ENCODE measurements at places on chromosomes 1 and 21.

GRCh38 chr1:209527993-209528717 lies 55.4 kb upstream of the CAMK1G start:
- DNase-seq = no peak

DNA sequence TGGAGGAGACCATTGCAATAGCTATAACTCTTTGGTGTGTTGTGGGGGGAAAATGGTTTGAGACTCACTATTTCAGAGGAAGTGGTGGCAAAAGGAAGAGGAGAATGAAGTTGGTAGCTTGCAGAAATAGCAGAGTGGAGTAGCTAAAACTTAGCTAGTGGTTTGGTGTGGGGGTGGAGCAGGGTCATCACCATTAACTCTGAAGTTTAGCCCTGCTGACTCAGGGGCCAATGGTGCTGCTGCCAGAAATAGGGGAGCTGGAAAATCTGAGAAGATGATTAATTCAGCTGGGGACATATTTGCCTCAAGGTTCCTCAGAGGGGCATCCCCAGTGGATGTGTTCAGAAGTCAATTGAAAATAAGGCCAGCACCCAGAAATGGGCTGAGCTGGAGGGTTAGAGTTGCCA lies 65.4 kb downstream of the RUNX1 start:
- no peak for DNase-seq

- no peak for DNase-seq
Observed at GRCh38 chr1:32470991-32471694, 6.3 kb downstream of the ZBTB8B start.

DNA sequence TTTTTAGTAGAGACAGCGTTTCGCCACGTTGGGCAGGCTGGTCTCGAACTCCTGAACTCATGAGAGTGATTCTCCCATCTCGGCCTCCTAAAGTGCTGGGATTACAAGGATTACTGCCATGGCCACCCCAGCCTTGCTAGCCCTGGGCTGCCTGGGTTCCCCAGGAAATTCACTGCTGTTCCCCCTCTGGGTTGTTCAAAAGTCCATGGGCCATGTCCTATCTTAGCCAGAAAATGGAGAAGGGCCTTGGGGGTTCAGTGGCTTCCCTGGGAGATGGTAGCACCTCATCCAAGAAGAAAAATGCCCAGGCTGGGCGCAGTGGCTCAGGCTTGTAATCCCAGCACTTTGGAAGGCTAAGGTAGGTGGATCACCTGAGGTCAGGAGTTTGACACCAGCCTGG lies 20.9 kb downstream of the SLC26A9 start:
- no peak for DNase-seq

DNA sequence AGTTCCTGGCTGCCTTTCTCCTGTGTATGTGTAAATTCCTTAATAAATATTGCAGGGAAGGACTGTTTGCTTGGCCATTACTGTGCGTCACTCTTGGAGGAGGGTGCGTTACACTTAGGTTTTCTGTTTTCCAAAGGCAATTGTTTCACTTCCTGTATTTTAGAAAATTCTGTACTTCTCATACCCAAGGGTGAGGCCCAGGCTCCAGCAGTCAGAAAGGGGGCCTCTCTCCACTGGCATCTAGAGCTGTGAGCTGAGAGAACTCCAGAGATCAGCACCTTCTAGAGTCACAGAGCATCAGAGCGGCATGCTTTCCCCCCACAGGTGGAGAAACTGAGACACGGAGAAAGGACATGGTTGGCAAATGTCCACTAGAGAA lies 27.0 kb upstream of the ZFP69B start:
- no peak for DNase-seq

GRCh38 chr1:5519366-5520135 lies 472.7 kb downstream of the NPHP4 start:
- DNase-seq = no peak

- no peak for DNase-seq
Observed at GRCh38 chr1:232428786-232429530, 201.0 kb downstream of the SIPA1L2 start.

DNA sequence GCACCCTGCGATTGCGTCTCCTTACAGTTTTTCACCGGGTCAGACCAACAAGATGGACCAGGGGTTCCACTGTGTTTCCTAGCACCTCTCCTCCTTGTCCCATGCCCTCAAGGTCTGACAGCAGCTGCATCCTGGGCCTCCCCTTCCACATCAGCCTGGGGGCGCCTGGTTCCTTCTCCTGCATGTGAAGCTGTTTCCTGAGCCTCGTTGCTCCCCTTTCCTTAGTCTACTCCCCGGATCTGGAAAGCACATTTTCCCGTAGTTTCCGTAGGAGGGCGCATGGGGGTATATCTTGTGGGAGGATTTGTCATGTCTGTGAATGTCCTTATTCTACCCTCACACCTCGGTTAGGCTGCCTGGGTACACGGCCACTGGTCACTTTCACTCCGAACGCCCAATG lies 6.1 kb downstream of the PRDM15 start:
- no peak for DNase-seq

DNA sequence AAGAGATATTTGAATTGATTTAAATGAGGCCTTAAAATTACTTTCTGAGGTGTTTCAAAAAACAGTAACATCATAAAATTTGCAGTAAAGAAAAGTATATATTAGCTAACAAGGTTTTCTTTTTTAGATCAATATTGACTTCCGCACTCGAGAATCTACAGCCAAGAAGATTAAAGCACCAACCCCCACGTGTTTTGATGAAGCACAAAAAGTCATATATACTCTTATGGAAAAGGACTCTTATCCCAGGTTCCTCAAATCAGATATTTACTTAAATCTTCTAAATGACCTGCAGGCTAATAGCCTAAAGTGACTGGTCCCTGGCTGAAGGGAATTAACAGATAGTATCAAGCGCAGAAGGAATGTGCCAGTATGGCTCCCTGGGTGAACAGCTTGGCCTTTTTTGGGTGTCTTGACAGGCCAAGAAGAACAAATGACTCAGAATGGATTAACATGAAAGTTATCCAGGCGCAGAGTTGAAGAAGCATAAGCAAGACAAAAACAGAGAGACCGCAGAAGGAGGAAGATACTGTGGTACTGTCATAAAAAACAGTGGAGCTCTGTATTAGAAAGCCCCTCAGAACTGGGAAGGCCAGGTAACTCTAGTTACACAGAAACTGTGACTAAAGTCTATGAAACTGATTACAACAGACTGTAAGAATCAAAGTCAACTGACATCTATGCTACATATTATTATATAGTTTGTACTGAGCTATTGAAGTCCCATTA lies 3.6 kb downstream of the RGS1 start:
- DNase-seq = no peak

GRCh38 chr1:224540535-224540934 lies 75.6 kb upstream of the CNIH3 start:
- DNase-seq = peak; percentile 52

- no peak for DNase-seq
Observed at GRCh38 chr1:92756537-92756936, 28.4 kb downstream of the EVI5 start.

GRCh38 chr1:169885207-169885606 lies 8.5 kb downstream of the SCYL3 start:
- DNase-seq = no peak

GRCh38 chr1:57473448-57473847 lies 49.6 kb upstream of the DAB1 start:
- DNase-seq = no peak

DNA sequence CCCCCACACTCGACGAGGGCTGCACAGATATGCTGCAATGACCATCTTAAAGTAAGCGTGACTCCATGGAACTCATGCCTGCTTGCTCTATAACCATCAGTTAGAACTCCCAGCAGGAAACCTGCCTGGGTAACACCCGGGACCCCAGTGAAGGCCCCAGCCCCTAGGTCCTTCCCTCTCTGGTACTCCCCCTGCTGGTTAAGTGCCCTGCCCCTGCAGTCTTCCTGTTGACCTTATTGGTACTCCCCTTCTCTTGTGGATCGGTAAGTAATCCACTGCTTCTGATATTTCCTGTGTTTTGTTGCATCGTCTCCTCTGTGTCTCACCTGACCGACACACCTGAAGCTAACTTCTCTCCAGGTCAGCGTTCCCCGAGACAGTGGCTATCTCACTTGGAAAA lies 104.8 kb upstream of the COG2 start:
- no peak for DNase-seq

DNA sequence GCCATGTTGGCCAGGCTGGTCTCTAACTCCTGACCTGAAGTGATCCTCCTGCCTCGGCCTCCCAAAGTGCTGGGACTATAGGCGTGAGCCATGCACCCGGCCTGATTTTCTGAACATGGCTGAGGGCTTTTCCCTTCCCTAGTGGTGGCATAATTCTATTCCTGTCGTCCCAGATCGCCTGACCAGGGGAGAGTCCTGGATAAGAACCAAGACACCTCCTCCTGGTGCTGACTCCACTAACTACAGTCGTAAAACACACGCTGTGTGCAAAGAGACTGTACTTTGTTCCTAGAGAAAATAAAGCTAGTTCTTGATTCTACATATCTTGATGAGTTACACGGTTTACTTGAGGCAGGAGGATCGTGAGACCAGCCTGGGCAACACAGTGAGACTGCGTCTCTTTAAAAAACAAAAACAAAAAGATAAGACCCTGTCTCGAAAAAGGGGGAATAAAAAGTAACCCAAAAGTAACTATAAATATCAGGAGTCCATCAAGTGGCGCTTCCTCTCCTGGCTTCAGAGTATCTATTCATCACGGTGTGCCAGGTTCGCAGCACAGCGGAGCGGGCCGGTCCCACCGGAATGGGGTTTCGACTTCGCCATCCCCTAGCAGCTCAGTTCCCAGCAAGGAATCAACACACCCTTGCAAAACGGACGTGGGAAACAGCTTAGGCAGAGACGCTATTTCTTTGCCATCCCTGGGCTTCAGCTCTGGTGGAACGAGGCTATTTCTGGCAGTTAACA lies 973 bp downstream of the SDF4 start:
- no peak for DNase-seq

DNA sequence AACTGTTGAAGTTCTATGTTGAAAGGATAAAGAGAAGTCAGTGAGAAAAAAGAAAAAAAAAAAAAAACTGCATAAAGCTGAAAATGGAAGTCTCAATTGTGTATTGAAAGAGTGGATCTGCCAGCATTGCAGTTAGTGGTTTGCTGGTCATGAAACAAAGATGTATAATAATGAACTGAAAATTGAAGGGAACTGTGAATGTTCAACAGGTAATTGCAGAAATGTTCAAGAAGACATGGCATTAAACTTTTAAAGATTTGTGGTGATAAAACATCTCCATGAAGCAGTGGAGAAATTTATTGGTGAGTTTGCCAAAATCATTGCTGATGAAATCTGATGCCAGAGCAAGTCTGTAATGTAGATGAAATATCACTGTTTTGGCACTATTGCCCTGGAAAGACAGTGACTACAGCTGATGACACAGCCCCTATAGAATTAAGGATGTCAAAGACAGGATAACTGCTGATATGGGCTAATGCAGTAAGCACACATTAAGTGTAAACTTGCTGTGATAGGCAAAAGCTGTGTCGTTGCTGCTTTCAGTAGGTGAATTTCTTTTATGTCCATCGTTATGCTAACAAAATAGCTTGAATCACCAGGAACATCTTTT lies 71.0 kb downstream of the RD3 start:
- DNase-seq = no peak

DNA sequence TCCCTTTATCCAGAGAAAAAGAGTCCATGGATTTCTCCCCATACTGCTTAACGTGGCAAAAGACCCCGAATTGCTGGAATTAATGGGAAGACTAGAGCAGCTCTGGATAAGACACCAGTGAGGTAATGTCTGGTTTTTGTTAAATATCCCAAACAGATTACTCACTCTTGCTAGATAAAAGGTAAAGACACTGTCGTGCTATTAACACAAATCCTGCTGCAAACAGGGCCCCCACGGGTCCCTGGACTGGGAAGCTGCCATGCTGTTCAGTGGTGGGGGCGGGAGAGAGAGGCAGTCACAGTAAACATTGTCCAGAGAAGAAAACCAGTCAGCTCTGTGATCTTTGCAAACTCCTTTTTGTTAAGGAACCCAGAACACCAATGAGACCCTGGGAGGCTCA lies 15.2 kb upstream of the SRP9 start:
- no peak for DNase-seq

GRCh38 chr1:204408074-204408507 lies 3.5 kb downstream of the PPP1R15B start:
- peak; percentile 22 for DNase-seq

- DNase-seq = no peak
Observed at GRCh38 chr1:107794571-107794970, 170.4 kb downstream of the VAV3 start.

DNA sequence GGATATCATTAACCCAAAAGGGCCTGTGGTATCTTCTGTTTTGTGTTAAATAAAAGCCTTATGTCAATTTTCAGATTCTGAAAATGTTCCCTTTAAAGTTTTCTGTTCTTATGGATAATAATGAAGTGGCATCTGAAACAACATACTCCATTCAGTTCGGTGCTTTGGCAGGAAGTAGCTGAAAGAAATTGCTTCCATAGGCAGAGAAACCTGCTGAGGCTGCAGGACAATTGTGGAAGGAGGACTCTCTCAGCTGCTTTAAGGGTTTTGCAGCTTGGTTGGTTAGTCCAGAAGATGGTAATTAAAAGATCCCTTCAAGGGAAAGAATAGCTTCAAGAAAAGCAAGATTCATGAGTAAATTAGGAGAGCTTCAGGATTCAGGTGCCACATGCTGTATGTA lies 30.5 kb upstream of the NRIP1 start:
- no peak for DNase-seq

- no peak for DNase-seq
Observed at GRCh38 chr1:48007047-48007446, 9.9 kb upstream of the TRABD2B start.

DNA sequence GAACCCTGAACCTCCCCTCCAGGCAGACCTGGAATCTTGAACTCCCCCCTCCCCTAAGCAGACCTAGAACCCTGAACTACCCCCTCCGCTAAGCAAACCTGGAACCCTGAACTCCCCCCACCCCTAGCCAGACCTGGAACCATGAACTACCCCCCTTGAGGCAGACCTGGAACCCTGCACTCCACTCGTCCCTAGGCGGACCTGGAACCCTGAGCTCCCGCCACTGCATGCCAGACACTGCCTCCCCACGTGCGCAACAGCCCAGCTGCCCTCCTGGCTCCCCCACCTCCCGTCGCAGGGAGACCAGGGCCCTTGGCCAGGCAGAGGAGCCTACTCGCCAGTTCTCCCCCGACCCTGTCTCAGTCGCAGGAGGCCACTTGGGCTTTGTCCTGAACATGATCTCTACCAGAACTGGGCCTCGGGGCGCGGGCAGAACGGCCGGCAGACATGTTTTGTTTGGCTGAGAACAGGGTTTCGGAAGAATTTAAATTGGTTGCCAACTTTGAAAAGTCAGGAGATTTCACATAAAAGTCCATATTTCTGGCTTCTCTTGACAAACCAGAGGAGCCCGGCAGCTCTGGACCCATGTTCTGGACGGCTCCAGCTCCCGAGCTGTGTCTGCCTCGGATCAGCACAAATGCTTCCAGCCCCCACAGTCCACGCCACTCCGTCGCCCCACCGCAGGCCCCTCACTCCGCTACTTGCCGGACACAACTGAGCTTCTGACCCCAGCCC lies 9.2 kb upstream of the PLEKHG5 start:
- no peak for DNase-seq
